Fibroblast of skin of abdomen (primary cell): ENCODE measurements at places on chromosomes 11 and 22.
A peak's percentile ranks its signal among the peaks of the same experiment; 100 is the strongest.

GRCh38 chr11:405954-406795 lies 8.6 kb downstream of the SIGIRR start:
- no peak for DNase-seq

DNA sequence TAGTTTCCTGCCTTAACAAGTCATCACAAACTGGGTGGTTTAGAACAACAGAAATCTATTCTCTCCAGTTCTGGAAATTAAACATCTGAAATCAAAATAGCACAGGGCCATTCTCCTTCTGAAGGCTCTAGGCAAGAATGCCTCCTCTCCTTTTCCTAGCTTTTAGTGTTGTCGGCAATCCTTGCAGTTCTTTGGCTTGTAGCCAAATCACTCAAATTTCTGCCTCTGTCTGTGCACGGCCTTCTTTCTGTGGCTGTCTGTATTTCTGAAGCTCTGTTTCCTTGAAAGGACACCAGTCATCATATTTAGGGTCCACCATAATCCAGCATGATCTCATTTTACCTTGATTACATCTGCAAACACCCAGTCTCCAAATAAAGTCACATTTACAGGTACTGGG lies 795.5 kb downstream of the METTL15 start:
- peak; percentile 11 for DNase-seq

DNA sequence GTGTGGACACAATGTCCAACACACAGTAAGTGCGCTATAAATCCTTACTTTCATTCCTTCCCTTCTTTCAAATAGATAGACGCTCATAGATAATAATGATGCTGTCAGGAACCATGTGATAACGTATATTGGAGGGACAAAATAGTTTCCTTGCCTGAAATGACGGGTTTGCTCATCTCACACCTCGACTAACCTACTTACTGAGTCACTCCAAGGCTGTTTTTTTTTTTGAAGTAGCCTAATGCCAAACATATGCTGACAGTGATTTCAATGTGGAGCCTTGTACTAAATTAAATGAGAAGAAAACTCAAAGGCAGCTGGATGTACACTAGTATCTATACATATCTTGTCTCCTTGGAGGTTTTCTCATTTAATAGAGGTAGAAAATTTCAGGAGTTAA lies 400.5 kb downstream of the NELL1 start:
- no peak for DNase-seq

DNA sequence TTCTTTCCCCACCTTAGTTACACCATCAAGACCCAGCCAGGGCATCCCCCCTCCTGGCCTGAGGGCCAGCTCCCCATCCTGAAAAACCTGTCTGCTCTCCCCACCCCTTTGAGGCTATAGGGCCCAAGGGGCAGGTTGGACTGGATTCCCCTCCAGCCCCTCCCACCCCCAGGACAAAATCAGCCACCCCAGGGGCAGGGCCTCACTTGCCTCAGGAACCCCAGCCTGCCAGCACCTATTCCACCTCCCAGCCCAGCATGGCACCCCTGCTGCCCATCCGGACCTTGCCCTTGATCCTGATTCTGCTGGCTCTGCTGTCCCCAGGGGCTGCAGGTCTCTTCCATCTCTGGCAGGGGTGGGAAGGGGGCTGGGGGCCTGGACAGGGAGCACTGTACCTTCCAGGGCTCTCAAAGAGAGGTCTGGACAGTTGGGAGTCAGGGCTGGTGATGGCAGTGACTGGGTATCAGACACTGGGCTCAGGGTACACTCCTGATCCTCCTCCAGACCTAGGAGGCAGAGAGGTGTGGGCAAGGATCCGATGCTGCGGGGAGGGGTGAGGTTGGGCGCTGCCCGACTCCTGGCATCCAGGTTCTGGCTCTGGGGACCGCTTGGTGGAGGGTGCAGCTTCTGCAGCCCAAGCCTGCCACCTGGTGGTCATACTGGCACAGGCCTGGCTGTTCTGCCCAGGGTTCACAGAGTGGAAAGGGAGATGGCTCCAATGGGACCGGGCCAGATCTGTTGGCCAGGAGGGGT lies at the start of gene UPK2:
Gene UPK2 (plus strand): TSS at position 205 of the 753 bp plus-strand sequence. CDS start 53 bp downstream, at position 258.
- DNase-seq: peak; percentile 70

GRCh38 chr11:63537293-63538101 lies 889 bp downstream of the PLAAT4 start:
- DNase-seq: peak; percentile 59

DNA sequence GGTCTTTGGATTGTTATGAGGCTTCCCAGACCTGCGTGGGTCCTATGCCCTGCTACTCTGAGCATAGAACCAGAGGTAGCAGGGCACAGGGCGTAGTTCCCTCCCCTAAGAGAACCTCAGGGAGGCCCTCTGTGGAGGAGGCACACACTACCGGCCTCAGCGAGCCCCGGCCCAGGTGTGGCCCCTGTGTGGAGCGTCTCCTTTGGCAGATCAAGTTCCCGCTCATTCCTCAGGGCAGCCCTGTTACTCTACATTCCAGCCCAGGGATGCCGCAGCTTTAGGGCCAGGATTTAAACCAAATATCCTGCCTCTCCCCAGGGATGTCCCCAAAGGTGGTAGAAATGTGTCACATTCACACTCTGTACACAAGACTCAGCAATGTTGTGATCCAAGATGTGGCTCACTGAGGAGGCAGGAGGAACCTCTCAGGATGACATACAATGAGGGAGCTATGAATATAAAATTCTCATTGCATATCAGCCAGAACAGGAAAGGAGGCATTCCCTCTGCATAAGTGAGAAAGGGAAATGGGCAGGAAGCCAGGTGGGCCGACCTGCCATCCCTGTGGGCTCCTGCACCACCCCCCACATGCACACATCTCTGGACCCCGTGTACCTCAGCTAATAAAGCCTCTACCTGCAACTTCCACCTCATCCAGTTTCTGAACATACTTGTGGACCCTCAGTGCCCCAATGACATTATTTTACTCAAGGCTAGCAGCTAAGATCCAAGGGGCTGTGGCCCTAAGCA lies 131.9 kb upstream of the TEAD1 start:
- peak; percentile 17 for DNase-seq

- DNase-seq: no peak
Observed at GRCh38 chr11:29005401-29005980, 897.3 kb downstream of the METTL15 start.

- DNase-seq: peak; percentile 19
Observed at GRCh38 chr11:57278721-57279095, 41.7 kb upstream of the APLNR start.
